Spleen (tissue), 13 donors: ENCODE measurements at places on chromosomes 3 and 15. TPM values are rescaled to one million over a fixed set of nuclear protein-coding genes. Genes with fewer than 3 reads are reported as not detected.

Gene TRH
- not detected for total RNA-seq

Gene P2RY14
- total RNA-seq, result 2.0 TPM

Gene FBXW12
- not detected for total RNA-seq

Gene LRRIQ4
- not detected for total RNA-seq

Gene VIPR1
- total RNA-seq, result 15.3 TPM

Gene C3orf85
- total RNA-seq, result not detected

Gene SEMA7A
- total RNA-seq, result 92.9 TPM

Gene RTP1
- not detected for total RNA-seq

DNA sequence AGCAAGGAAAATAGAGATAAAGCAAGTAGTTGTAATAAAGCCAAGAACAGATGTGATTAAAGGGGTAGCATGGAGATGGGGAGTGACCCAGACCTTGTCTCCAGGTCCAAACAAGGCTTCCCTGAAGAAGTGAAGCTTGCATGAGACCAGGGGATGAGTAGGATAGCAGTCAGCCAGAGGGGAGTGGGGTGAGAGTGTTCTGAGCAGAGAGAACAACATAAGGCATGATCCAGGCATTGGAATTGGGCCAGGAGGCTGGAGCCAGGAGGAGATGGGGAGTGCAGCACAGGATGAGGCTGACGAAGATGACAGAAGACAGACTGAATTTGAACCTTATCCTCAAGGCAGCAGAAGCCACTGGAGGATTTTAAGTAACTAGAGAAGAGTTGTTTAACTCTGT lies 7.2 kb downstream of the TMOD2 start:
- H3K27ac ChIP-seq, result peak overlapping the region; percentile 54
- H3K4me1 ChIP-seq, result peaks cover 4% of the 10 kb centered on the region
- no peaks in the 10 kb centered on the region for H3K36me3 ChIP-seq

DNA sequence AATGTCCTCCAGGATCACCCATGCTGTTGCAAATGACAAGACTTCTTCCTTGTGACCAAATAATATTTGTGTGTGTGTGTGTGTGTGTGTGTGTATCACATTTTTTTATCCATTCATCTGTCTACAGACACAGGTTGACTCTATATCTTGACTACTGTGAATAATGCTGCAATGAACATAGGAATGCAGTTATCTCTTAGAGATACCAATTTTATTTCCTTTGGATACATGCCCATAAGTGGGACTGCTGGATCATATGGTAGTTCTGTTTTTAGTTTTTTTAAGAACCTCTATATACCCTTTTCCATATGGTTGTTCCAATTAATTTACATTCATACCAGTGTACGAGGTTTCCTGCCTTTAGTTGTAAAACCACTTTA lies 41.7 kb downstream of the GPR176 start:
- H3K4me3 ChIP-seq, result no peak overlapping the region
- no peaks in the 10 kb centered on the region for H3K4me1 ChIP-seq
- DNase-seq, result no peak
- no peaks in the 10 kb centered on the region for H3K36me3 ChIP-seq

DNA sequence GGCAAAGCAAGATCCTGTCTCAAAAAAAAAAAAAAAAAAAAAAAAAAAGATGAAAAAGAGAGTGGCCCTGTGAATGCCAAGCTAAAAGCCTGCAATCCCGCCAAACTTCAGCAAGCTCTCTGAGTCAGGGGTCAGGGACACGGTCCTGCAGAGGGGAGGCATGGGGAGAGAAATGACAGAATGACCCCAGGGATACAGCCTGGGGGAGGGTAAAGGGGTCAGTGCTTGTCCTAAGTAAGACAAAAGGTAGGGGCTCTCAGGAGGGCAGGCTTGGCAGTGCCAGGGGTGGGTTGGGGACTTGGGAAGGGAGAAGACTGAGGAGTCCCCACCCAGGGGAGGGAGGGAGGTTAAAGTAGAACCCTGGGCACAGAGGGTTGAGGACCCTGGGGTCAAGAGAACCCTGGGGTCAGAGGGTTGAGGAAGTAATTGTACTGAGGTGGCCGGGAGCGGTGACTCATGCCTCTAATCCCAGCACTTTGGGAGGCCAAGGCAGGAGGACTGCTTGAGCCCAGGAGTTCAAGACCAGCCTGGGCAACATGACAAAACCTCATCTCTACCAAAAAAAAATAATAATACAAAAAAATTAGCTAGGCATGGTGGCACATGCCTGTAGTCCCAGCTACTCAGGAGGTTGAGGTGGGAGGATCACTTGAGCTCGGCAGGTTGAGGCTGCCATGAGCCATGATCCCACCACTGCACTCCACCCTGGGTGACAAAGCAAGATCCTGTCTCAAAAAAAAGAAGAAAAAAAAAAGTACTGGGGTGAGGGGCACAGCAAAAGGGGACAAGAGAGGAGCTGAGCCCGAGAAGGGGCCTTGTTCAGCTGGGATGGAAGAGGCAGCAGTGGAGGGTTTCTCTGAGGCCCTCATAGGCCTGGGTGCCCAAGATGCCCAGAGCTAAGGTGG lies 5.2 kb upstream of the SEMA3B start:
- H3K27ac ChIP-seq, result peak overlapping the region; percentile 74
- H3K4me1 ChIP-seq, result peaks cover 23% of the 10 kb centered on the region
- no peak overlapping the region for H3K4me3 ChIP-seq
- DNase-seq, result no peak

GRCh38 chr3:58952128-58952917 lies 97.5 kb downstream of the CFAP20DC start:
- H3K4me1 ChIP-seq, result no peaks in the 10 kb centered on the region
- DNase-seq, result no peak
- H3K36me3 ChIP-seq, result no peaks in the 10 kb centered on the region
- H3K27ac ChIP-seq, result no peak overlapping the region

DNA sequence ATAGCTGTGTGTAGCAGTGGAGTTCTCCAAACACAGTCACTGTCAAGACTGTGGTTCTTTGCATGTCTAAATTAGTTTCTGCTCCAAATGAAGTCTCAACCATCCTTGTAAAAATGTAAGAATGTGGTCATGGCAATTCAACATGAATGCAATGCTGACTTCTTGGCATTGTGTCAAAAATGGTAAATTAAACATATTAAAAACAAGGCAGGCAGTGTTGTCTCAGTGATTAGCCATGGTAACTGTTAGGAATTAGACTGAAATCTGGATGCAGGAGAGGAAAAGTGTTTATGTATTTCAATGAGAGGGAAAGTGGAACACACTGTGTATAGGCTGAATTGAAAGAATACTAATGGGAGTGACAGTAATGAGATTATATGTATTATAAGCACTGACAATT lies 597.2 kb downstream of the EDEM1 start:
- no peaks in the 10 kb centered on the region for H3K27me3 ChIP-seq
- DNase-seq, result no peak
- no peak overlapping the region for H3K27ac ChIP-seq
- no peaks in the 10 kb centered on the region for H3K36me3 ChIP-seq

DNA sequence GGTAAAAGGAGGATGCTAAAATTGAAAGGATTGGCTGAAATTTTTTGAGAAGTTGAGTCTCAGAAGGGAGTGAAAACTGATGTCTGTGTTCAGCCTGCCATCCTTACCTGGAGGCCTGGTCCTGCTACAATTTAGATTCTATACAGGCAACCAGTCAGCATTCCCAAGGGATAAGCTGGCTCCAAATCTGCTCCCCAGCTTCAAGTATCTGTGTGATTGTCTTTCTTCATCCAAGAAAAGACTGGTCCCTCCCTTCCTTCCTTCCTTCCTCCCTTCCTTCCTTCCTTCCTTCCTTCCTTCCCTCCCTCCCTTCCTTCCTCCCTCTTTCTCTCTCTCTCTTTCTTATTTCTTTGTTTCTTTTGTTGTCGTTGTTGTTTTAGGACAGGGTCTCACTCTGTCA lies 24.7 kb upstream of the UMPS start:
- no peak overlapping the region for H3K27ac ChIP-seq
- H3K27me3 ChIP-seq, result peaks cover 3% of the 10 kb centered on the region
- no peak overlapping the region for H3K4me3 ChIP-seq
- H3K4me1 ChIP-seq, result no peaks in the 10 kb centered on the region

- peaks cover 85% of the 10 kb centered on the region for H3K36me3 ChIP-seq
- no peak for DNase-seq
- H3K4me3 ChIP-seq, result no peak overlapping the region
- H3K4me1 ChIP-seq, result peaks cover 43% of the 10 kb centered on the region
- H3K27me3 ChIP-seq, result no peaks in the 10 kb centered on the region
Observed at GRCh38 chr3:12948891-12949711, 107.7 kb upstream of the RPL32 start.

DNA sequence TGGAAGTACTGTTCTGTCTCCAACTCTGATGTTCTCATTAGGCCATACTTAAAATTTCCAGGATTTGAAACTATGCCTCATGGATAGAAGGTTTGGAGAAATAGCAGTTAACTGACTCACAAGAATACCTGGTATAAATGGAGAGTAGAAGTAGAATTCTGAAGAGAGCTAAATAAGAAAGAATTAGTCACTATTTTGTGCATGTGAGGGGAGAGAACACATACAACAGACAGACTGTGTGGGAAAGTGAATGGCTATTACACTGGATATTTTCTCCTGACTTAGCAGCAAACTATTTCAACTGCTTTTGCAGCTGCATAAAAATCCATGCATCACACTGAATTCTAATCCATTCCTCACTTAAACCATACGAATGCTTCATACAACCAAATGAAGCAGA lies 71.3 kb downstream of the C3orf70 start:
- no peaks in the 10 kb centered on the region for H3K36me3 ChIP-seq
- DNase-seq, result no peak
- H3K27me3 ChIP-seq, result no peaks in the 10 kb centered on the region
- no peaks in the 10 kb centered on the region for H3K4me1 ChIP-seq
- no peak overlapping the region for H3K4me3 ChIP-seq

- H3K27ac ChIP-seq, result no peak overlapping the region
- DNase-seq, result peak; percentile 47
- peaks cover 14% of the 10 kb centered on the region for H3K4me1 ChIP-seq
Observed at GRCh38 chr15:70031261-70031660, 66.5 kb downstream of the TLE3 start.

GRCh38 chr15:83185561-83185960 lies 22.1 kb downstream of the HDGFL3 start:
- H3K36me3 ChIP-seq, result no peaks in the 10 kb centered on the region
- no peak overlapping the region for H3K27ac ChIP-seq
- no peak for DNase-seq
- no peak overlapping the region for H3K4me3 ChIP-seq
- H3K4me1 ChIP-seq, result no peaks in the 10 kb centered on the region

DNA sequence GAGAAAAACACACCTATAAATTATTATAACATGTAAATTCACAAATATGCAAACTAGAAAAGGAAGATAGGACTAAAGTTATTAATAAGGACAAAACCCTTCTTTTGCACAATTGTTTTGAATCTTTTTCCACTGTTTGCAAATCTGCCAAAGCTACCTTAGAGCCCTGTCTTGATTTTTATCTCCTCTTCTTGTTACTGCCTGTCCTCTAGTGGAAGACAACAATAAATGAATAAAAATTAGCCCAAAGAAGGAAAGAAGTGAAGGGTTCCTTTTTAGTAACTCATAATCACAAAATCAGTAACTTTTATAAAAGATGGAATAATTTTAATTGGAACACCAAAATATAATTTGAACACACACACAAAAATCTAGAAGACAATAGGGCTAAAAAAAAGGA lies 2.7 kb downstream of the CD200R1 start:
- H3K4me1 ChIP-seq, result peaks cover 82% of the 10 kb centered on the region
- H3K27ac ChIP-seq, result peak overlapping the region; percentile 75
- H3K27me3 ChIP-seq, result no peaks in the 10 kb centered on the region

- H3K27ac ChIP-seq, result no peak overlapping the region
- H3K27me3 ChIP-seq, result no peaks in the 10 kb centered on the region
- no peaks in the 10 kb centered on the region for H3K4me1 ChIP-seq
- no peak for DNase-seq
- H3K36me3 ChIP-seq, result no peaks in the 10 kb centered on the region
Observed at GRCh38 chr3:175606650-175607318, 747.6 kb downstream of the NAALADL2 start.

- no peaks in the 10 kb centered on the region for H3K36me3 ChIP-seq
- H3K4me1 ChIP-seq, result peaks cover 100% of the 10 kb centered on the region
- no peak overlapping the region for H3K27ac ChIP-seq
Observed at GRCh38 chr15:63488398-63488960, 15.9 kb upstream of the USP3 start.

DNA sequence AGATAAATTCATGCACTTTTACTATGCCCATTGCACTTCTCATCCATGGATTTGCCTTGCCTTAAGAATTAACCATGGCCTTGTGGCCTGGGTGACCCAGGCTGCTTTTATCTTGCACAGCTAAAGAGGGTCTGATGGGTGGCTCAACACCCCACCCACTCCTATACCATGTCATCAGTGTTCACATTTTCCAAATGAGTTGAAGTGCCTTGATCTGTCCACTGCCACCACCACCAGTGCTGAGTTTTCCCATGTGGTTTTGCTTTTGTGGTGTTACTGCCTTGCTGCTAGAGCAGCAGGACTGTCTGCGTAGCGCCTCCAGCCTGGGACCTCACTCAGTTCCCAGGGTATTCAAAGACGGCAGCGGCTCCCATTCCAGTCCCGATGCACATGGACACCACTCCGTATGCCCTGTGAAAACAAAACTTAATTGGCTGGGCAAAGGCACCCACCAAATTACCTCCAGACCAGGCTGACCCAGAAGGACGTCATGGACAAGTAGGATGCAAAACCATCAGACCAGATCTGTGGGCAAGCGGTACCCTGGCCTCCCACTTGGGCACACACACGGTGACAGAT lies 14.1 kb downstream of the ACAA1 start:
- H3K27me3 ChIP-seq, result no peaks in the 10 kb centered on the region
- DNase-seq, result no peak
- H3K4me3 ChIP-seq, result no peak overlapping the region
- H3K36me3 ChIP-seq, result peaks cover 100% of the 10 kb centered on the region
- no peaks in the 10 kb centered on the region for H3K4me1 ChIP-seq

- H3K4me1 ChIP-seq, result no peaks in the 10 kb centered on the region
- no peak overlapping the region for H3K27ac ChIP-seq
- DNase-seq, result no peak
- no peaks in the 10 kb centered on the region for H3K27me3 ChIP-seq
- H3K36me3 ChIP-seq, result no peaks in the 10 kb centered on the region
Observed at GRCh38 chr3:134931045-134931785, 136.2 kb downstream of the EPHB1 start.

DNA sequence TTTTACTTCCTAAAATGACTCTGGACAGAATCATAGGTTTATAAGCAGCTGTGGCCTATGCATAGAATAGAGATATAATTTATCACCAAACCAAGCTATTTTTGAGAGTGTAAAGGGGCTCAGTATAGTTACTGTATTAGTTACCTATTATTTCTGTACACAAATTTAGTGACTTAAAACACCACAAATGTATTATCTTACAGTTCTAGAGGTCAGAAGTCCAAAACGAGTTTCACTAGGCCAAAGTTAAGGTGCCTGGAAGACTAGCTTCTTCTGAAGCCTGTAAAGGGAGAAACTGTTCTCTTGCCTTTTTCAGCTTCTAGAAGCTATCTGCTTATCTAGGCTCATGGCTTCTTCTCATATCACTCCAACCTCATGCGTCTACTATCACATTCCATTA lies 30.1 kb downstream of the CCDC54 start:
- H3K27ac ChIP-seq, result no peak overlapping the region
- no peak for DNase-seq
- H3K36me3 ChIP-seq, result no peaks in the 10 kb centered on the region
- no peaks in the 10 kb centered on the region for H3K4me1 ChIP-seq
- no peak overlapping the region for H3K4me3 ChIP-seq
